ENCODE measurements at places on chromosomes 5 and 9. TPM values are rescaled to one million over a fixed set of nuclear protein-coding genes. Genes with fewer than 3 reads are reported as not detected.

- DNase-seq = no peak
Observed at GRCh38 chr5:149452665-149453617, 73.8 kb upstream of the IL17B start.

The KIAA0825 gene
- 0.79 TPM for polyA plus RNA-seq

- DNase-seq = no peak
Observed at GRCh38 chr5:1000329-1000728, 8.3 kb upstream of the NKD2 start.

DNA sequence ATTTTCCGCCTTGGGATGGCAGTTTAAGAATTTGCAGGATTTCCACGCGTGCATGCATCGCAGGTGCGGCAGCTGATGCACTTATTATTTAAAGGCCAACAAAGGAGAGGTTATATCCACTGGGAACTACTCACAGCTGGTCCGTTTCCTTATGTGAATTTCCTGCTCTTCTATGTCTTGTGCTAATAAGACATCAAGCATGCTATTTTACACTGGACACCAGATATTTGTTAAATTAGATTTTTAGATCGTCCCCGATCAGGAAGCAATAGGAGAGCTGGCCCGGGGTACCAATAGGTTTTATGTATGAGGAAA lies 476 bp upstream of the DTWD2 start:
- DNase-seq = no peak

DNA sequence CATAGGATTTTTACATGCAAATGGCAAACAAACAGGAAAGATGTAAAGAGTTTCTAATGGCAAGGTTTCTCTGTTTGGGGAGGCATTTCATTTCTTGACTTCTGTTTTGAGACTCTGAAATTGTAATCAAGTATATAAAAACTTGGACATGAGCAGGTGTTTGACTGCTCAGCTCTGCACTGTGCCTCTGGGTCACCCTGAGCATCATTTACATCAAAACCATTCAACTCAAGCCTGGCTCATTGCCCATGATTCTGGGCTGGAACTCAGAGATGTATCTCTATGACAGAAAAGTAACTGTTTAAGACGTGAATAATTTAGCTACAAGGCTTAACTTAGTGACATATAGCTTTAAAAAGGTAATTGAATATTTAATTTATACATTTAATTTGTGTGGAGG lies 1402.4 kb upstream of the NUDT12 start:
- no peak for DNase-seq

DNA sequence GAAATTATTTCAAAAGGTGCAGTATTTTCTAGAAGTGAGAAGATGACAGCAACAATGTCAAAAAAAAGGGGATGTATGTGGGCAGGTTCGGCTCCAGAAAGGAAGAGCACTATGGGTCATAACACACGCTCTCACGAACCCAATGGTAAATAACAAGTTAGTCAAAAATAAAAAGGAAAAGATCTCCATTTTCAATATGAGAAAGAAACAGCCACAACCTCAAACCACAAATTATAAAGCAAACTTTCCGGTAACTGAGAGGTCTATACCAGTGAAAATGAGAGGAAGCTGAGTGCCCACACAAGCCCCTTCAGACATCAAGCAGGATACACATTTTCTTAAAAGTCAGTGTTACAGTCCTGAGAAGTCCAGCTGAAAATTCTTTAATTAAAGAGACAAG lies 398.5 kb upstream of the RPS23 start:
- DNase-seq = no peak

DNA sequence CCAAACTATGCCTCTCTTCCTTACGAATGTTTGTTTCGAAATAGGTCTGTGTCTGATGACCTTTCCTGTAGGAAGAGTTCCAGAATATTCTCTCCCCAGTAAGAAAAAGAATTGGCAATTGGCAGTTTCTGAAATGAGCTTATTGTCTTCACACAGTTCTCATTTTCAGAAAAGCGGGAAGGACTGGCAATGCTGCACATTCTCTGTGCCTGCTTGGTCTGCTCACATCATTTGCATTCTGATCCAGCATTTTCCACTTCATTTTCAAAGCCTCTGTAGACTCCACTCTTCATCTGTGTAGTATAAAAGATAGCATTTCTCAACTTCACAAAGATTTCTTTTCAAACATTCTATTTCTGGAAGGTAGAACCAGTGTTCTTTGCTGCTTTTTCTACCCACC lies 120.6 kb upstream of the CCDC112 start:
- DNase-seq = no peak

DNA sequence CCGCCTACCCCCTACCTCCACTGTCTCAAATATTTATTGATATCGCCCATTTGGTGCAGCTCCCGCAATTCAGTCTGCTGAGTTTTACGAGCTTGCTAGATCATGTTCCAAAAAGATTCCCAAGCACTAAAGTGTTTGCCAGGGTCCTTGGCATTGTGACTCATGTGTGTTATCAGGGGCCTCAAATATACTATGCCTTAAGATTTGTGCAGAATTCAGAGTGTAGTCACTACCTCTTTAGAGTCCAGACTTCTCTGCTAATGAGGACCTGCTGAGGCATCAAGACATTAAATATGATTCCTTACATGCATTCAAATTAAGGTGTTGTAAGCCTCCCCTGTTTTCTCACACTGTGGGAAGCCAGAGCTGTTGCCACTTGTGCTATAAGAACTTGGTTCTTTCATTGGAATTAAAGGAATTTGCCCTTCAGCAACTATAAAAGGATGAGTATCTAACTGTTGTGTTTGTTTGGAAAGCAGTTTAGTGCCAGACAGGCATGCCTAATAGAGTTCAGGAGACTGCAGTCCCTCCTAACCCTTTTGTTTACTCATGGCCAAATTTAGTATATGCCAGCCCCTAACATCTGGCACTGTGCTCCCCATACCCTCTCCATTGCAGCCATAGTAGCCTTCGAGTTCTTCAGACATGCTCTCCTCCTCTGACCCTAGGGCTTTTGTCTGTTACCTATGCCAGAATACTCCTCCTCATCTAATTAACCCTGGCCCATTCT lies 316.4 kb downstream of the NR3C1 start:
- no peak for DNase-seq

The EHMT1 gene
- polyA plus RNA-seq = 44.7 TPM

- no peak for DNase-seq
Observed at GRCh38 chr5:117327511-117327910, 752.9 kb upstream of the SEMA6A start.

GRCh38 chr9:88420227-88420626 lies 32.0 kb downstream of the SPIN1 start:
- no peak for DNase-seq

- DNase-seq = no peak
Observed at GRCh38 chr9:122145592-122145863, 14.1 kb downstream of the NDUFA8 start.

The NKD2 gene
- polyA plus RNA-seq = 7.5 TPM

- no peak for DNase-seq
Observed at GRCh38 chr5:133381571-133382365, 230.6 kb downstream of the FSTL4 start.

The SPATA31C1 gene
- not detected for polyA plus RNA-seq

The AJM1 gene
- 6.9 TPM for polyA plus RNA-seq

The NOL6 gene
- 23.1 TPM for polyA plus RNA-seq

The SH3GL2 gene
- polyA plus RNA-seq = 2.4 TPM

DNA sequence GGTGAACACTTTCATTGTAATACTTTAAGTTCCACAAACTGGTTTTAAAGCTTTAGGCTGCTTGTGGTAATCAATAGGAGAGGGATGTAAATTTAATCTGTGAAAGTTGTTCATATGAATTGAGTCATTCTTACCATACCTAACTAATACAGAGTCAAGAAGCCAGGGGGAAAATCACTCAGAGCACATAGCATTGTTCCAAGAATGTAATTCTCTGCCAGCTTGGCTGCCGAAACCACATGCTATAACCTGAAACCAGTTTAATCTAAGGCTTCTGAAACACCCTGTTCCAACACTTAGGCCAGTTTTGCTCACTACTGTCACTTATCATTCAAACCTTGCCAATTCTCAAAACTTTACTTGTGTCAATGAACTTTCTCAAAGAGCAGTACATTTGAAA lies 528.8 kb upstream of the GRAMD2B start:
- DNase-seq = no peak

The ENTR1 gene
- 37.5 TPM for polyA plus RNA-seq

The DNAJA1 gene
- polyA plus RNA-seq = 84.0 TPM

DNA sequence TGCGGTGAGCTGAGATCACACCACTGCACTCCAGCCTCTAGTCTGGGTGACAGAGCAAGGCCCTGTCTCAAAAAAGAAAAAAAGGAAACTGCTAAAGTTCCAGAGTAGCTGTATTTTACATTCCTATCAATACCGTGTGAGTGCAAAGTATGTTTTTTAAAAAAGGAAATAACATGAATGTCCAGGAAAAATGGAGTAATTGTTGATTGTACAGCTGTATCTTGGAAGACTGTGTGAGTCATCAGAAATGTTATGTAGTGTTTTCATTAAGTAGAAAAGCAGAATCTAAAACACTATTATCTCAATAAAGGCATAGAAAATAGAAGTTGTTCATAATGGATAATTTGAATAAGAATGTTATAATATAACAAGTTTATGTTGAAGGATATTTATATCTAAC lies 53.9 kb downstream of the ZCCHC7 start:
- DNase-seq = no peak

The CENPH gene
- 3.9 TPM for polyA plus RNA-seq

DNA sequence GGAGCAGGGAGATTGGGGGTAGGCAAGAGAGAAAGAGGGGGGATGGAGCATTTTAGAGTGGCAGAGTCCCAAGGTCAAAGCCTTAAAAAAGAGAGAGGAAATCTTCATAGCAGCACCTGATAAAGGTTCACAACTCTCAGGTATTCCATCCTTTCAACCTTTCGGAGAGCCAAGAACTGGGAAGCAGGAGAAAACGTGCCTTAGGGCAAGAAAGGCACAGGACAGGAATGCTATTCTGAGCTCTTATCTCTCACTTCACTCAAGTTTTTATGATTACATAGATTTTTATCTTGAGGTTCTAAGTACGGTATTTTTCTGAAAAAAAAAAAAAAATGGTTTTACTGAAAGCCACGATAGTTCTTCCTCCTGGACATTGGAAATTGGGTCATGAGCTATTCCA lies 34.5 kb upstream of the SMAD5 start:
- DNase-seq = no peak

- no peak for DNase-seq
Observed at GRCh38 chr5:1314564-1314982, 19.7 kb upstream of the TERT start.

DNA sequence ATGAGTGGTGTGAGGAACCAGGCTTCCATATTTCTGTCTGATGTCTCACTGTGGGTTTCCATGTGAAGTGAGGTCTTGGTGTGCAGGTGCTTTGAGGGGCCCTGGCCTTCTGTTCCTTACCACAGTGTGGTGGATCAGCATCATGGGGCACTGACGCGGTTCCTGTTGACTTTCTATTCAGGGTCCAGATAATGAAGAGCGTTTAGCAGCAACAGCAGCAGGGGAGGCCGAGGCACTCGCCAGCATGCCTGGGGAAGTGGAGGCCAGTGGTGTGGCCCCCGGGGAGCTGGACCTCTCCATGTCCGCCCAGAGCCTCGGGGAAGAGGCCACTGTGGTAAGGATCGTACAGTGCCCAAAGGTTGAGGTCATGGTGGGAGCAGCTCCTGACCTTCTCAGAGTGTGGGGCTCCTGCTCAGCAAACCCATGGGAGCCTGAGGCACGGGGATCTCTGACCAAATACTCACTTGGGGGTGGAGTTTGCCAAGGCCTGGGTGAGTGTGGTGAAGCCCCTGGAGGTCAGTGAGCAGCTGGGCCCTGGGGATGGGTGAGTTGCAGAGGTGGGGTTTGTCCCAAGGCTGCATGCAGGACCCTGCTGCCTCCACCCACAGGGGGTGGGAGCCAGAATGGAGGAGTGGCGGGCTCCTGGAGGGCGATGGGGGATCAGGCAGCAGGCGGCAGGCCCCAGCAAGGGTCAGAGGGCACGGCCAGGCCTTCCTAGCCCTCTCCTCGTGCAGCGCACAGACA lies 61.2 kb downstream of the COL15A1 start:
- DNase-seq = no peak

DNA sequence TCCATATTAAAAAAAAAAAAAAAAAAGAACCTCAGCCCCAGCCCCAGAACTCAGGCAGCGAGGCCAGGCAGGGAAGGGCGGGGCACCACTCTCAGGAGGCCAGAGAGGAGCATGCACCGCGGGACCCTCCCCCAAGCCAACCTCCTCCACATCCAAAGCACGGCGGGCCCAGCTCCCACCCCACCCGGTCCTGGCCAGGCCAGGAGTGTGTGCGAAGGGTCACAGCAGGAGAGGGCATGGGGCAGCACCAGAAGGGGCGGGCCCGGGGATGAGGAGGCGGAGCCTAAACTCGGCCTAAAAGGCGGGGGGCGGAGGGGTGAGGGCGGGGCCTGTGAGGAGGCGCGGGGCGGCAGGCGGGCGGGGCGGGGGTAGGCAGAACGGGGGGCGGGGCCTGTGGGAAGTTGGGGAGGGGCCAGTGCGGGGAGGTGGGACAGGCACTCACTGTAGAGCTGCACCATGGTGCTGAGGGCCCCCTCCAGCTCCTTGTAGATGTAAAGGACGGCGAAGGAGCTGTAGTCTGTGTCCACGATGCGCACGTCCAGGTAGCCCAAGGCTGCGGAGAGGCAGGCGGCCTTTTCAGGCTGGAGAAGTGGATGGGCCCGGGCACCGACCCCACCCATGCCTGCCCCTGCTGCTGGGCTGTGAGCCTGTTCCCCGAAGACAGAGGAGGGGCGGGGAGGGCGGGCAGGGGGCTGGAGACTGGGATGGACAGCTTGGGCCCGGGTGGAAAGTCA lies 1.2 kb downstream of the LCN15 start:
- no peak for DNase-seq

The IL13 gene
- not detected for polyA plus RNA-seq

GRCh38 chr9:76321195-76321828 lies 72.9 kb downstream of the RFK start:
- DNase-seq = no peak

GRCh38 chr5:116892993-116893392 lies 318.4 kb upstream of the SEMA6A start:
- no peak for DNase-seq

The MZB1 gene
- 0.56 TPM for polyA plus RNA-seq

DNA sequence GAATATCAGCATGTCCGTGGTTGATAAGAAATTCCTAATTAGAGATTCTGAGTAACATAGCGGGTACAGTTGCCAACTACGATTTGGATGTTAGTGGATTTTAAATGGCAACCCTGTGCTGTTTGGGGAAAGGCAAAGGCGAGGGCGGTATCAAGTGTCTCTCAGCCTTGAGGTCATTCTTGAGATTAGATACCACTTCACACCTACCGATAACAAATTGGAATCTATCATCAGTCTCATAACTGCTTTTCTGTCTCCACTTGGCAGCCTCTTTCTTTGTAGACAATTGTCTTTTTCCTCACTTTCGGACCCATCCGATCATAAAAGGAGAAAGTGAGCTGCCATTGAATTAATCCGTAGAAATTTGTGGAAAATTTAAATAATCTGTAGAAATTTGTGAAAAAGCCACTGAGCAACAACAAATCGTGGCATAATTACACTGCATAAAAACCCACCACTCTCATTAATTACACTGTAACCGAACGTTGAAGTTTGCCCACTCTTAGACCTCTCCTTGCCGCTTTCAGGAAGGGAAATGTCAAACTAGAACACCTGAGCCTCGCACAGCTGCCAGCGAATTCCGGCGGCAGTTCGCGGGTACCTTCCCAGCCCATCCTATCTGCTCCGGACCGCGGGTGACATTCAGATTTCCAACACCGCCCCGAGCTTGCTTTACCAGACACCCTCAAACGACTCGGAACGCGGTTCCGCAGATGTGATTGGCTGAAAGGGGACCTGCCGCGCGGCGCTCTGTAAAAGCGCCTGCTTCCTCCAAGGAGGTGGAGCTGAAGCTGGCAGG lies 849 bp upstream of the RGMB start:
- DNase-seq = no peak

The AP3S1 gene
- 78.6 TPM for polyA plus RNA-seq

- DNase-seq = peak; percentile 29
Observed at GRCh38 chr5:143403334-143403592, 223 bp downstream of the NR3C1 start.
